ENCODE measurements at places on chromosomes 6 and 20. TPM values are rescaled to one million over a fixed set of nuclear protein-coding genes. Genes with fewer than 3 reads are reported as not detected.

GRCh38 chr6:131000544-131000943 lies 62.5 kb downstream of the EPB41L2 start:
- no peak for DNase-seq

- no peak for DNase-seq
Measured at GRCh38 chr6:53544217-53544469, 758 bp downstream of the GCLC start.

- DNase-seq, result no peak
Measured at GRCh38 chr20:2699775-2700413, 7.3 kb downstream of the EBF4 start.

GRCh38 chr6:152394303-152394702 lies 242.9 kb downstream of the SYNE1 start:
- no peak for DNase-seq

GRCh38 chr6:6856538-6857523 lies 250.9 kb upstream of the RREB1 start:
- no peak for DNase-seq

Gene ADGRF5
- total RNA-seq, result not detected

- DNase-seq, result peak; percentile 64
Measured at GRCh38 chr6:36724514-36725390, 27.1 kb downstream of the RAB44 start.

GRCh38 chr6:145148776-145149175 lies 586.5 kb downstream of the EPM2A start:
- DNase-seq, result no peak

GRCh38 chr6:81700414-81700813 lies 52.1 kb downstream of the TENT5A start:
- no peak for DNase-seq

Gene MYL9
- total RNA-seq, result not detected

- no peak for DNase-seq
Measured at GRCh38 chr6:5095236-5095635, 10.1 kb downstream of the PPP1R3G start.
